Activated naive CD8-positive, alpha-beta T cell treated with anti-CD3 and anti-CD28 coated beads, Interleukin-2, amount 10 ng/mL, durations not matched to agents 7 days and 5 days (primary cell): ENCODE measurements at places on chromosomes 3 and 15.

DNA sequence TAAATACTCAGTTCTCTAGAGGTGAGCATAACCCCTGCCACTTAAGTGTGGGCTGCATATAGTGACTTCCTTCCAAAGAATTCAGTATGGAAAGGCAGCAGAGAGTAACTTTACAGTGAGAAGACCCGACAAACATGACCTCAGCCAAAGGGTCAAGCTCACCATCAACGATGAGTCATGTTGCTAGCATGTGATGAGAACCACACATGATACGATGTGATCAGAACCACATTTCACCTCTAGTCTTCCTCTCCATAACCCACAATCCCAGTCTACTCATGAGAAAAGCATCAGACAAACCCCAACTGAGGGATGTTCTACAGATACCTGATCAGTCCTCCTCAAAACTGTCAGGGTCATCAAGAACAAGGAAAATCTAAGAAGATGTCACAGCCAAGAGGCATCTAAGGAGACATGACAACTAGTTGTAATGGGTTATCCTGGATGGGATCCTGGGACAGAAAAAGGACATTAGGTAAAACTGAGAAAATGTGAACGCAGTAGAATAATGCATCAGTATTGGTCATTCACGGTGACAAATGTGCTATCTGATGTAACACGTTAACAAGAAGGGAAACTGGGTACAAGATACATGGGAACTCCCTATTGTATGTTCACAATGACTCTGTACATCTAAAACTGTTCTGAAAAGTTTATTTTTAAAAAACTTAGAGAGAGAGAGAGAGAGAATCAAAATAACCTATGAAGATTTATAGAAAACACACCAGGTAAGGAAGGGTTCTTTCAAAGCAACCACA lies 28.3 kb downstream of the SEC61A1 start:
- no peak for DNase-seq

DNA sequence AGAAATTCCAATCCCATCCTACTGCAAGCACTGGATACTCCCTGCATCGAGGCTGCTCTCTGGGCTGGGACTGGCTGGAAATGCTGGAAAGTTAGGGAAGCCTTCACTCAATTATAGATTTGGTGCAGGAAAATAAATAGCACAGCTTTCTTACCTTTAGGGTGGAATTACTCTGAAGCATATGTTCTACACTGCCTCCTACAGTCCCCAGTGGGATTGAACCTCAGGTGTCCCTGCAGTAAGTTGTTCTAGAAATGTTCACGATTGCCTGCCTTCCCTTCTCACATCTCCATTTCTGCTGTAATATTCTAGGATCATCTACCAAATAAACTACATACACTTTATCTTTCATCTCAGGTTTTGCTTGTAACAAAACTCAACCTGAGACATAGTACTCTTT lies 536.7 kb upstream of the LMCD1 start:
- no peak for DNase-seq

DNA sequence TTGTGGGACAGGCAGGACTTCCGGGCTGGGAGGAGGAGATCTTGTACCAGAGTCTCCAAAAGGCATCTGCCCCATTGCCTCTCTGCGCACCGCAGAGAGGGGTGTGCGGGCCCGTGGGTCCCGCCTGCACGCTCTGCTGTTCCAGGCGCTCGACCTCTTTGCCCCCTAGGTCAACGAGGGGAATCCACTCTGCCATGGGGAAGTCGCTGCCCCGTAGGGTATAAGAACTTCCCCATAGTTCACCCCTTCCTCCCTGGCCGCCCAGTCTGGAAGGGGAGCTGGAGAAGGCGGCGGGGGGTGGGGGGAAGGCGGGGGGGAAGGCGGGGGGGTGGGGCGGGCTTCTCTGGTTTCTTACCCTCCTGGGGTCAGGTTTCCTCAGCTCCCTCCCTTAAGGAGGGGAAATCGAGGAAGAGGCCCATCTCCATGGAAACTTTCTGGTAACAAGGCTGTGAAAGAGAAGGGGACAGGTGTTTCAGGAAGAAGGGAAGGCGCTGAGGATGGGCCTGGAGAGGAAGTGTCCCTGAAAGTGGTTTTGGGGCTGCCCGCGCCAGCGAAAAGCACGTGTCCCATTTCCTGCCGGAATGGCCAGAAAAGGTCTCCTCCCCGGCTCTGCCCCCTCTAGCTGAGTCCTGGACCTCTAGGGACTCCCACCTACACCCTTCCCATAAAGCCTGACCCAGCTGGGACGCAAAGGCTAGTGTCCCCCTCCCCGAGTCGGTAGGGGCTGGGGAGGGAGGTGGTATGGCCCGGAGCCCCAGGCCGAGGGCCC lies 27.5 kb downstream of the NR1I2 start:
- DNase-seq, result no peak

DNA sequence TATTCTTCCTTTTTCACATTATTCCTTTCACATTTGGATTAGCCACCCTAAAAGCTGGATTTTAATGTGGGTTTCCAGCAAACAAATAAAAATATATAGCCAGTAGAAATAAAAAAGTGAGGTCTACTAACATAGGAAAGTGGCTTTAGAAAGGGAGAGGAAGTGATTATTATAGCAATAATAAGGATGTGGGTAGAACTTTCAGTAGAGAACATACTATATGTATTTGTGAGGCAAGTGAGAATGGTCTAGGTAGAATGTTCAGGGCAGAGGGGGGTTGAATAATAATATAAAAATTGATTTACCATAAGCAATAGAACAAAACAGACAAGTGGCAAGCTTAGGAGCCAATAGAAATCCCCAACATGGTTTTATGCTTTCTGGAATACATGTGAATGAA lies 88.6 kb downstream of the NR1I2 start:
- no peak for DNase-seq

GRCh38 chr15:85583923-85584390 lies 203.6 kb downstream of the AKAP13 start:
- no peak for DNase-seq

DNA sequence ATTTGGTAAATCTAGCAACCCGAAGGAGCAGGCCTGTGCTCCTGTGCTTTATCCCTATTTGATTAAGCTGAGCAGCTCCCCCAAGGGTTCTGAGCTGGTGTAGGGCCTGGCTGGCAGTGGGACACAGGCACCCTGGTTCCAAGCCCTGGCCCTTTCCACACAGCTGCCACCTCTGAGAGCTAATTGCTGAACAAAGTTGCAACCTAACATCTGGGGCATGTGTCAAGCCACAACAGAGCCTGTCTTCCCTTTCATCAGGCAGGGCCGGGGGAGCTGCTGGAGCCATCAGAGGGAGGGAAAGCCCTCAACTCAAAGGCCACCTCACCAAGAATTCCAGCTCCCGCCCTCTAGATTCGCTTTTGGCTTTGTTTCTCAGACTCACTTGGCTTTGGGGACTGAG lies 17.1 kb upstream of the MRPS22 start:
- DNase-seq, result no peak

DNA sequence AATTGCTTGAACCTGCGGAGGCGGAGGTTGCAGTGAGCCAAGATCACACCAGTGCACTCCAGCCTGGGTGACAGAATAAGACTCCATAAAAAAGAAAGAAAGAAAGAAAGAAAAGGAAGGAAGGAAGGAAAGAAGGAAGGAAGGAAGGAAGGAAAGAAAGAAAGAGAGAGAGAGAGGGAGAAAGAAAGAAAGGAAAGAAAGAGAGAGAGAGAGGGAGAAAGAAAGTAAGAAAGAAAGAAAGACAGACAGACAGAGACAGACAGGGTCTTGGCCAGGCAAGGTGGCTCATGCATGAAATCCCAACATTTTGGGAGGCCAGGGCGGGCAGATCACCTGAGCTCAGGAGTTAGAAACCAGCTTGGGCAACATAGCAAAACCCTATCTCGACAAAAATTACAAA lies 16.4 kb upstream of the DAG1 start:
- DNase-seq, result no peak

- DNase-seq, result no peak
Measured at GRCh38 chr3:183937601-183938286, 53.1 kb upstream of the PARL start.

DNA sequence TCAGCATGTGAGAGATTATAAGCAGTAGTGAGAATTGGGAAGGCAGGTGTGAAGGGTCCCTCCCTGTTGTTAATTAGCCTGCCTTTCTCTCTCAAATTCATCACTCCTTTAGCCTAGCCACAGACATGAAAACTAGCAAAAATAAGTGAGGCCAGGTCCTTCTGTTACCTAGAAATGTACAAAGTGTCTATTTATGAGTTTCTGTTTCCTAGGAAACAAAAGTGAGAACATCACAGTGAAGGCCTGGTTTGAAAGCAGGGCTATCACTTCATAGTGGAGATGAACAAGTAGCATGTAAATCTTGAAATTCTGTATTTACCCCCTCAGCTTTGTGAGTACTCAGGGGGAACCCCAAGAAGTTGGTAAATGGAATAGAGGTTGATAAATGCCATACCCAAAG lies 78.2 kb upstream of the UMPS start:
- DNase-seq, result no peak

GRCh38 chr15:78130466-78131294 lies 565 bp downstream of the CIB2 start:
- DNase-seq, result no peak

GRCh38 chr15:61051569-61052031 lies 177.5 kb downstream of the RORA start:
- no peak for DNase-seq

- DNase-seq, result no peak
Measured at GRCh38 chr3:117524890-117525289, 815.3 kb downstream of the TUSC7 start.

GRCh38 chr3:183392186-183393034 lies 36.0 kb downstream of the MCF2L2 start:
- no peak for DNase-seq

DNA sequence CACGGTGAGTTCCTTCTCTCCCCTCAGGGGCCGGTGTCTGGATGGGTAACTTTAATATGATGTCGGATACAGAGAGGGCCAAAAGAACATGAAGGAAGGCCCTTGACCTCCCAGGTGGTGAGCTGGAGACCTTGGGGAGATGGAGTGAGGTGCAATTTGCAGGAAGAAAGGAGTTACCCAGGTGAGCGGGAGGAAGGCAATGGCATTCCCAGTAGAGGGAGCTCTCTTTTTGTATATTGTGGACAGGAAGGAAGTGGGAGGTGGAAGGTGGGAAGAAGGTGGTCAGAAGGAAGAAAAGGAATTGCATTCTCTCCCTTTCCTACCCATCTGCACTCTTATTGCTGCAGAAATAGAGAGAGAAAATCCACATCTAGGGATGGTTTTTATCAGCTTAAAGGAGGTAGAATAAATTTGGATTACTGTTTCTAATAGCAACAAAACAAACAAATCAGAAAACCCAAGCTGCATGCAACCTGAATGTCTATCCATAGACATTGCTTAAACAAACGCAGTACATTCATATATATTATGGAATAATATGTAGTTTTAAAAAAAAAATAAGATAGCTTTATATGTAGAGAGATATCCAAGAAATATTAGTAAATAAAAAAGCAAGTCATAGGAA lies 169.0 kb upstream of the TSC22D2 start:
- no peak for DNase-seq

DNA sequence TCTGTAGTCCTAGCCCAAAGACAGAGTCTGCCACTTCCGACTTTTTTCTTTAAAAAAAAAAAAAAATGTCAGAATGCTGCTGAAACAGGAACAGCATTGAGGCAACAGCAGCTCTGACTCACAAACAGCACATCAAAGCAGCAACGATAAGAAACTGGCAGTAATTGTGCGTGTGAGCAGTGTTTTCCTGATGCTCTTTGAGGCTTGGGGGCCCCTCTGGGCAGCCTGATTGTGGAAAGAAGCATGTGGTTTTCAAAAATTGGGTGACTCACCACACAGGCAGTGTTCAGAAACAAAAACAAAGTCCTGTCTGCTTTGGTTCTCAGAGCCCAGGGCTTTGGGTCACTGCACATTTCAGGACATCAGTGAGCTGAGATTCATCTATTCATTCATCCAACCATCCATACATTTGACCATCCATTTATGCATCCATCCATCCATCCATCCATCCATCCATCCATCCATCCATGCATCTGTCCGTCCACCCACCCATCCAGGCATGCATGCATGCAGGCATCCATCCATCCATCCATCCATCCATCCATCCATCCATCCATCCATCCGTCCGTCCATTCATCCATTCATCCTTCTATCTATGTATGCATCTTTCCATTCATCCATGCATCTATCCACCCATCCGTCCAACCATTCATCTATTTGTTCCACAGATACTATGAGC lies 308.4 kb downstream of the RPLP1 start:
- peak; percentile 73 for DNase-seq

- DNase-seq, result no peak
Measured at GRCh38 chr3:143693506-143693905, 154.8 kb downstream of the SLC9A9 start.

DNA sequence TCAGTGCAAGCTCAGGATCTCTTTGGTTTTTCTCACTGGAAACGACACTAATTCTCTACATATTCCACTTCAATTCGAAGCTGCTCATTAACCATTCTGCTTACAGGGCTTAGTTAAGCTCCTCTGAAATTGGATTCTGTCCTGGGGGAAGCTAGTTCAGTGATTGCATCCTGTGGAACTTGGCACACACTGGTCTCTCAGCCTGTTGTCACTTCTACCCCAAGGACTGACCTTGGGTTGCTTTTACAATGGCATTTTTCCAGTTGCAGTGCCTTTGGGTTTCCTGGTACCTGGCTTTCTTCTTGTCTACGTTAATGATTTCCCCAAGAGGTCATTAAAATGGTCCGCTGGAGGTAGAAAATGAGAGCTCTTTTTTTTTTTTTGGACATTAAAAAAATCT lies 33.3 kb upstream of the GABRB3 start:
- DNase-seq, result no peak

GRCh38 chr15:71424765-71425164 lies 309.5 kb downstream of the THSD4 start:
- DNase-seq, result no peak

GRCh38 chr15:47422881-47423665 lies 294.2 kb upstream of the SEMA6D start:
- no peak for DNase-seq
